Activated naive CD4-positive, alpha-beta T cell treated with anti-CD3 and anti-CD28 coated beads, Interleukin-2, amount 50 U/mL, for 16 hours (primary cell): ENCODE measurements at places on chromosomes 7 and 10.

GRCh38 chr7:92504563-92504962 lies 23.8 kb downstream of the PEX1 start:
- DNase-seq = no peak

- no peak for DNase-seq
Observed at GRCh38 chr10:4824791-4825310, 1.2 kb upstream of the AKR1E2 start.

DNA sequence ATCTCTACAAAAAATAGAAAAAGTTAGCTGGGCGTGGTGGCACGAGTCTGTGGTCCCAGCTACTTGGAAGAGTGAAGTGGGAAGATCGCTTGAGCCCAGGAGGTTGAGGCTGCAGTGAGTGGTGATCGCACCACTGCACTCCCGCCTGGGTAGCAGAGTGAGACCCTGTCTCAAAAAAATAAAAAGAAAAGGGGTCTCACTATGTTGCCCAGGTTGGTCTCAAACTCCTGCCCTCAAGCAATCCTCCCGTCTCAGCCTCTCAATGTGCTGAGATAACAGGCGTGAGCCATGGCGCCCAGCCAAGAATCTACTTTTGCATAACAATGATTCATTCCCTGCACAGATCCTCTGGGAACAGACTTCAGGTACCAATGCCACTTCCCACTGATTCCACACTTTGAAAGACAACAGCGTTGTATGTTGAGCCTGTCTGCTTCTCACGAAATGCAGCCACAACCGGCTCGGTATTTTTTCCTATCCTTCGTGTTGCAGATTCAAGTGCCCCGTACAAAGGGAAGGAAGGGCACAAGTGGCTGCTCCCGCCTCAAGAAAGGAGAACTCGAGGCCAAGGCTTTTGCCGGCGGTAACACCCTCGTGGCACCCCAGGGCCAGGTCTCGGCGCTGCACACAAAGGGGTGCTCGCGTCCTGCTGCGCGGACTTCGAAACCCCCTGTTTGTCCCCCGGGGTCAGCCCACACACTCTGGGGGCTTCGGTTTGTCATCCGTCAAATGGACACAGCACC lies 745 bp downstream of the DAGLB start:
- peak; percentile 36 for DNase-seq

DNA sequence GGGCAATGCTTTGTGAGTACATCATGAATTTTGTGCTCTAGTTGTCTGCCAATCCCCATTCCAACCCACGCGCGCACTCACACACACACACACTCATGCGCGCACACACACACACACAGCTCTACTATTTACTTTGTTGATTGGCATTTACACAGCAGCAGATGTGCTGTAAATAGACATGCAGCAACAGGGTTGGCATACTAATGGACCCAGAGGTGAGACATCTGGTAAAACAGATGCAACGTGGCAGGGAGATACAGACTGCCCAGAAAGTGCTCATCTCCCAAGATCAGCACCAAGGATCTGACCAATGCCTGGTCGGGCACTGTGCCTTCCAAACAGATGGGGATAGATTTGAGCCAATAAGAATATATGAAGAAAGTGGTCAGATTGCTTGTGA lies 873.0 kb downstream of the SORCS3 start:
- no peak for DNase-seq

GRCh38 chr7:128274884-128275603 lies 34.0 kb downstream of the LEP start:
- DNase-seq = no peak

GRCh38 chr7:100175296-100175935 lies 1.8 kb downstream of the GPC2 start:
- DNase-seq = no peak

GRCh38 chr7:20284003-20284770 lies 46.5 kb upstream of the ITGB8 start:
- no peak for DNase-seq

- no peak for DNase-seq
Observed at GRCh38 chr7:610141-610530, 90.5 kb upstream of the PDGFA start.

DNA sequence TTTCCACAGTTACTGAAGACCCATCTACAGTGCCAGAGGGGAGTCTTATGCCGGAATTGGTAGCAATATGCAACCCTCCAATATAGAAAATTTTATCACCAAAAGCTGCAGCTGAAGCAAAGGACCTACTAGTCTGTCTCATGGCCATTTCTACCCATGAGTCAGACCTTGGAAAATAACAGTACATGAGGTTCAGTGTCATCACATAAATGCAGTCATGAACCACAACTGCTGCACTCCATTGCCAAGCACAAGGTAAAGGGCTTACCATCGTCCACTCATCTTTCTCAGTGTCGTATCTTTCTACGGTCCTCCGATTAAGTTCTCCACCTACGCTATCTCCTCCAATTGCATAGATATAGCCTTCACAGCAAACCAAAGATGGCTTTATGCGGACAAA lies 21.8 kb downstream of the KBTBD2 start:
- no peak for DNase-seq
